ENCODE measurements at places on chromosomes 11 and 22.

GRCh38 chr11:46360878-46361277 lies 13.6 kb downstream of the DGKZ start:
- DNase-seq = no peak

GRCh38 chr11:73645121-73645969 lies 1.0 kb upstream of the PLEKHB1 start:
- DNase-seq = no peak

- DNase-seq = no peak
These were observed 7.3 kb upstream of the GTSE1 start for GRCh38 chr22:46289244-46289891.

DNA sequence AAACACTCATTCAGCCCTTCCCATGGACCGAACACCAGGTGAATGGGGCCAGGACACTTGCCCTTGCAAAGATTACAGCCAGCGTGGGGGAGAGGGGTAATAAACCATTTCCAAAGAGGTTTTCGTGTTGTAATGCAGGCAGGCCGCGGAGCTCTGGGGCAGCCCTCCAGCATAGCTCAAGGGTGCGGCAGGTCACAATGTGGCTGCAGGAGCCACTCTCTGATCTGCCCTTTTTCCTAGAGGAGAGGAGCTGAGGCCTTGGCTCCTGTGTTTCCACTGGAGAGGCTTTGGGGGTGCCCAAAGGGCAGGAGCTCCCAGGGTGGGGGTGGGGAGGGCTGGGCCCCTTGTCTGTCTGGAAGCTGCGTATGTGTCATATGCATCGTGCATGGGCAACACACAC lies 134.2 kb upstream of the NECTIN1 start:
- no peak for DNase-seq

GRCh38 chr22:30038219-30038618 lies 42.0 kb upstream of the HORMAD2 start:
- no peak for DNase-seq

DNA sequence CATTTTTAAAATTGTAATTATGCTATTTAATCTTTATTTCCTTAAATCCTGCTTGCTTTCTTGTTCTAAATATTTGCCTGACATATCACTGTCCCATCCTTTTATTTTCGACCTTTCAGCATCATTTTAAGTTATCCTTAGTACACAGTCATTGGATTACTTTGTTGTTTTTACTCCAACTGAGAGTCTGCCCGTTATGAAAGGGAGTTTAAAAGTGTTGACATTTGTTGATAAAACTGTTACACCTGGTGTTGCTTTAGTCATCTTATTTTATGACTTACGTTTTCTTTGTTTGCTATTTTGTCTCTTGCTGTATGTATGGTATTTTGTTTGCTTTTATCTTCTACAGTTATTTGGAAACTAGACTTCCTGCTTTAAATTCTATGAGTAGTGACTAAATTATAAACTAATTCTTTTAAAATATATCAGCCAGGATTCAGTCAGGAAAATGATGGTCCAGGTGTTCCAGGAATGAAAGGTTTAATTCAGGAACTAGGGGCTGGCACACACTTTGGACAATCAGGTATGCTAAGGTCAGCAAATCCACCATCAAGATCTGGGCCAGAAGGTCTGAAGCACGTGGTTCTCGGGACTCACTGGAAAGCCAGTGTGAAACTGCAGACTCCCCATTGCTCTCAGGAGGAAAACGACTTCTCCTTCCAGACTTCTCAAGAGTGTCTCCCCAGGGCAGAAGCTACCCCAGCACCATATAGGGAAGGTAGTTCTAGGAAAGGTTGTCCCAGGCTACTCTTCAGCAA lies 86.0 kb downstream of the RASSF10 start:
- no peak for DNase-seq

DNA sequence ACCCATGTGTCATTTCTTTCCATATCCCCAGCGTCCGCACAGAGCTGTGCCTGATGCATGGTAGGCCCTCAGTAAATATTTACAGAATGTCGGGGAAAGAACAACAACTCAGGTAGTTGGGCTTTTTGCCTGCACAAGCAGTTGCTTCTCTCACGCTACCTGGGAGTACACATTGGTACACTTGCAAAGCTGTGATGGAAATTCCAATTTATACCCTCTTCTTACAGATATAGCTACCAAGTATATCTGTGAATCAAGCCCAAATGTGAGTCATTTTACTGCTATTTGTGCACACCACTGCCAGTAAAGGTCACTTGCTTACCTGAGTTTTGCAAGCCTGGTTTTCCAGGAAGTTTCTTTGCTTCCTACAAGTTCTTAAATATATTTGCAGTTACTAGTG lies 333.0 kb upstream of the NARS2 start:
- no peak for DNase-seq
